ENCODE measurements at places on chromosomes 12 and 14.

DNA sequence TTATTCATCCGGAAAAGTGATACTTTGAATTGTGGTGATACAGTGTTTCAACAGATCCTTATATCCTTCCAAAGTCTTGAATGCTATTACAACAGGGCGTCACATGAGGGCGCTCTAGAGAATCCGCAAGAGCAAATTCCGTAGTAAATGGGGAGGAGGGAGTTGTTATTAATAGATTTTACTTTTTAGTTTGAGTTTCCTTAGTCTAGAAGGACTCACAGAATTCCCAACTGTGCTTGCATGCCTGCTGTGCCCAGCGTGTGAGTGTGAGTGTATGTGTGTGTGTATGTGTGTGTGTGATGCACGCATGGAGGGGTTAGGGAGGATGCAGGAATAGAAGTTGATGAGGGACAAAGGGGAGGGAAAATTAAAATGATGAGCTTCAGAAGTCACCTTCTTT, 375.3 kb downstream of the C12orf75 start:
- peak; percentile 59 for DNase-seq

GRCh38 chr12:101935890-101936746, 58.7 kb downstream of the DRAM1 start:
- DNase-seq: no peak

- no peak for DNase-seq
These were observed 35.8 kb upstream of the CHGA start for GRCh38 chr14:92887157-92887556.

- DNase-seq: no peak
These were observed 111.5 kb upstream of the SYT1 start for GRCh38 chr12:78753058-78753457.

DNA sequence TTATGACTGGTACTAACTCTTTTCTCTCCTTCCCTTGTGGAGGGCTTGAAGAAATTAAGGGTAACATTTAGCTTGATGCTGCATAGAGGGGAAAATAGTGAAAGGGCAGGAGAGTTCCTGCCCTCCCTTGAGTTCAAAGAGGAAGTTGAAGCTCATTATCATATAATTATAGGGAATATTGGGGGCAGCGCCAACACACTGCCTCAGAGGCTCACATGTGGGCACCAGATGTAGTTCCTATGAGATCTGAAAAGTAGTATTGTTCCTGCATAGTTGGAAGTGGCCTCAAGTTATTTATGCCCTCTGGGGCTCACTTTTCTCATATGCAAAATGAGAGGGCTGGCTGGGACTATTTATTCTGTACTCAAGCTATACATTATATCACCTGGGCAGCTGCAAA, 33.0 kb upstream of the FGF23 start:
- DNase-seq: no peak

DNA sequence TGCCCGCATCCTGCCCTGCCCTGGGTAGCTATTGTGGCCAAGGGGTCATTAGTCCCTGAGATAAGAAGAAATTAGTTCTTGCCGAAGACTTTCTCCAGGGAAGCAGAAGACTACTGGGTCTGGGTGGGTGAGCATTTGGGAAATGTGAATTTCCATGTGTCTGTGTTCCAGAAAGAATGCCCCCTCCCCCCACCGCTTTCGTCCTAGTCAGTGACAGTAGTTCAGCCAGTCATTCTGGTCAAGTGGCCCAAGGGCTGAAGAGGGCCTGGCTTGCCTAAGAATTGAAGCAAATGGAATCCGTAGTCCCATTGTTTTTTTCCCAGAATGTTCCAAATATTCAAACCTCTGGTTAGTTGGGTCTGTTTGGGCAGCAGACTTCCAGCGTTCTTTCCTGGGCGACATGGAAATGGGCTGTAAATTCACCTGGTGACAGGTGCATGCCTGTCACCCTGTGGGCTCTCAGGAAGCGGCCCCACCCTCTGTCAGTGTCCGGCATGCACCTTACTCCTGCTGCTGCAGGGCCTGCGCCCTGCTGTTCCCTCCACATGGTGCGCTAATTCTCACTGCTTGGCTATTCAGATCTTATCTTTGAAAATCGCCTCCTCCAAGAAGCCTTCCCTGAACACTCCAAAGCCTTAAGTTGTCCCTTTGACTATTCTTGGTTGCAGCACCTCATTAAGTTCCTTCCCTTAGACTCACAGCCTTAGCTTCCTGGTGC, 1.4 kb upstream of the RFLNA start:
- no peak for DNase-seq

- DNase-seq: no peak
These were observed 115.8 kb downstream of the SLC25A47 start for GRCh38 chr14:100438678-100439592.

- DNase-seq: no peak
These were observed 195.8 kb downstream of the FOXN3 start for GRCh38 chr14:89221109-89221810.

DNA sequence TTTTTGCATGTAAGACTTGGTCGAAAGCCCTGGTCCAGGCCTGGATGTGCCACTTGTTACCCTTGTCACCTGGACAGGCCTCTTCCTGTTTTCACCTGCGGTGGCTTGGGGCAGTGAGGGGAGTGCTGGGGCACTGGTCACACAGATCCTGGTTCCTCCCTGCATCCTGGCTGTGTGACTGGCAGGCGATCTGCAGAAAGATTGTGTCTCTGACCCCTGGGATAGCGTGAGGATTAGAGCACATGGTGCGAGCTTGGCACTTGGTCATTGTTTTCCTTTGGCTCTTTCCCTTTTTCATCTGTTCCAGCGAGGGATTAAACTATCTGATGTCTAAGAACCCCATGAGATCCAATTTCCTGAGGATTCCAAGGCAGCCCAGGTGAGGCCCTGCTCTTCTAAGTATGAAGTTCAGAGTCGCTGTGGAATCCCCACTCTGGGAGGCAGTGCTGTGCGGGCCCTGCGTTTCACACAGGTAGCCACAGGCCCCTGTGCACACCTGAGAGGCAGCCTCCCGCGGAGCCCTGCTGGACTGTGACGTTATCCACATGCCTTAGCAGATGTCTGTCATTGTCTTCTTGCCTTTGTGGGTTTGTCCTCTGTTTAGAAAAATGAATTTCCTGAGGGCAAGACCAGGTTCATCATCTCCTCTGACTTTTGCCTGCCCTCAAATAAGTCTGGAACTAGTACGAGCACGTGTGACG, 288.4 kb downstream of the CACNA1C start:
- DNase-seq: no peak

GRCh38 chr12:1993871-1994371, 10.3 kb downstream of the DCP1B start:
- DNase-seq: peak; percentile 56

- no peak for DNase-seq
These were observed 38.8 kb downstream of the TRAFD1 start for GRCh38 chr12:112164011-112164660.

- no peak for DNase-seq
These were observed 339.0 kb downstream of the KCNH5 start for GRCh38 chr14:62706217-62706616.

DNA sequence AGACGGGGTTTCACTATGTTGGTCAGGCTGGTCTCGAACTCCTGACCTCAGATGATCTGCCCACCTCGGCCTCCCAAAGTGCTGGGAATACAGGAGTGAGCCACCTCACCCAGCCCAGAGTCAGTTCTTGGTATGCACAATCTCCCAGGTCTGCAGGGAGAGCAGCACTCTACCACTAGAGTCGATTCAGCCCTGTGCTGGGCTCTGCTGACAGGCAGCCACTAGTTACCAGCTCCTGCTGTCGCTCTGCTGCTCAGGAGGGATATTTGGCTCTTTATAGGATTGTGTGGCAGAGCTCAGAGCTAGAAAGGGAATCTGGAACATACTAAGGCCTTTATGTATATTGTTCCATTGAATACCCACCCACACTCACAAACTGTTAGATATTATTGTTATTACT, 44.3 kb downstream of the SPTB start:
- DNase-seq: no peak

DNA sequence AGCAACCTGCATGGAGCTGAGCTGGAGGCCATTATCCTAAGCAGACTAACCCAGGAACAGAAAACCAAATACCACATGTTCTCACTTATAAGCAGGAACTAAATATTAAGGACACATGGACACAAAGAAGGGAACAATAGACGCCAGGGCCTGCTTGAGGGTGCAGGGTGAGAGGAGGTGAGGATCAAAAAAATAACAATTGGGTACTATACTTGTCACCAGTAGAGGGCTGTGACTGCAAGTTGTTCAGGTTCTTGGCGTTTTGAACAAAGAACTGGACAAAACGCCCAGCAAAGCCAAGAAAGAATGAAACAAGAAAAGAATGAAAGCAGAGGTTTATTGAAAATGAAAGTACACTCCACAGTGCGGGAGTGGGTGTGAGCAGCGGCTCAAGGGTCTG, 208.5 kb upstream of the NEDD1 start:
- DNase-seq: no peak

- no peak for DNase-seq
These were observed 545.4 kb downstream of the FOXG1 start for GRCh38 chr14:29311983-29312382.

DNA sequence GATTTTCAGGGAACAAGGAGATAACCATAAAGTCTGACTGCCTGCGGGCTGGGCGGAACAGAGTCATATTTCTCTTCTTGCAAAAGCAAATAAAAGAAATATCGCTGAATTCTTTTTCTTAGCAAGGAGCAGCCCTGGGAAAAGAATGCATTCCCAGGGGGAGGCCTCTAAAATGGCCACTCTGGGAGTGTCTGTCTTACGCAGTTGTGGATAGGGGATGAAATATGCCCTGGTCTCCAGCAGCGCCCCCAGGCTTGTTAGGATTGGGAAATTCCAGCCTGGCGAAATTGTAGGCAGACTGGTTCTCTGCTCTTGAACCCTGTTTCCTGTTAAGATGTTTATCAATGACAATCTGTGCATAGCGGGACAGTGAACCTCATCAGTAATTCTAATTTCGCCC, 40.5 kb downstream of the PCNX1 start:
- DNase-seq: no peak

- no peak for DNase-seq
These were observed 30.2 kb upstream of the NPAS3 start for GRCh38 chr14:32908196-32909084.

DNA sequence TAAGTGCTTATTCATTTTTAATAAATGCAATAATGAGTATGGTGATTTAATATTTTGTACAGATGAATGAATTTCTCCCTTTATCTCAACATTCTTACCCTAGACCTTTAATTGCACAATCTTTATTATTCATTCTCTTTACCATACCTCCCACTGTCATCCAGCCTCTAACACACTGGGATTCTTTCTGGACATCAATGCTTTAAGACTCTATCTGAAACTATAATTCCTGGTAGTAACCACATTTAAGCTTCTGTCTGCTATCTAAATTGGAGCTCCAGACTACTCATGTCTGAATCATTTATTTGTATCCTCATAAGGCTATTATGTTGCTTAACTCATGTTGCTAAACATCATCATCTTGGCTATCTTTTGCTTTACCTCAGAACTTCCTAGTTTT, 270.2 kb downstream of the ALG10B start:
- DNase-seq: no peak
